ENCODE measurements at places on chromosomes 7 and 10.

DNA sequence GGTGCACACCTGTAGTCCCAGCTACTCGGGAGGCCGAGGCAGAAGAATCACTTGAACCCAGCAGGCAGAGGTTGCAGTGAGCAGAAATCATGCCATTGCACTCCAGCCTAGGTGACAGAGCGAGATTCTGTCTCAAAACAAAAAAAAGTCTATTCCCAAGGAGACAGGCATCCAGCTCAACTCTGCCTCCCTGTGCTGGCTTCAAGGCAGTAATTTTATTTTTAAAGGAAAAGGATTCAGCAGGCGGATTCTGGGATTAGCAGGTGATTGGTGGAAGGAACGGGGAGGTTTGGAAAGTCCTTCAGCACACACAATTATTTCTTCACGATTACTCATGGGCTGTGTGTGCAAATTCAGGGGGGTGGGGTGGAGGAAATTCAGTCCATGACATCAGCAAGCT lies 242.9 kb downstream of the PAXIP1 start:
- no peak for DNase-seq

DNA sequence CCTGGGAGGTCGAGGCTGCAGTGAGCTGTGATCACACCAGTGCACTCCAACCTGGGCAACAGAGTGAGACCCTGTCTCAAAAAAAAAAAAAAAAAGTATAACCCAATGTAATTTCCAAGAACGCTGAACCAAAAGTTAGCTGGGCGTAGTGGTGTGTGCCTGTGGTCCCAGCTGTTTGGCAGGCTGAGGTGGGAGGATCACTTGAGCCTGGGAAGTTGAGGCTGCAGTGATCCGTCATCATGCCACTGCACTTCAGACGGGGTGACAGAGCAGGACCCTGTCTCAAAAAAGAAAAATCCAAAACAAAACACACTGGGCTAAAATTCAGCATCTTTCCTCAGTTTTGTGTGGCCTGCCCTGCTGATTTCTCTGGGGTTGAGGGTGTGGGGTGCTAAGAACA lies 21.1 kb downstream of the HNRNPA2B1 start:
- DNase-seq, result no peak

DNA sequence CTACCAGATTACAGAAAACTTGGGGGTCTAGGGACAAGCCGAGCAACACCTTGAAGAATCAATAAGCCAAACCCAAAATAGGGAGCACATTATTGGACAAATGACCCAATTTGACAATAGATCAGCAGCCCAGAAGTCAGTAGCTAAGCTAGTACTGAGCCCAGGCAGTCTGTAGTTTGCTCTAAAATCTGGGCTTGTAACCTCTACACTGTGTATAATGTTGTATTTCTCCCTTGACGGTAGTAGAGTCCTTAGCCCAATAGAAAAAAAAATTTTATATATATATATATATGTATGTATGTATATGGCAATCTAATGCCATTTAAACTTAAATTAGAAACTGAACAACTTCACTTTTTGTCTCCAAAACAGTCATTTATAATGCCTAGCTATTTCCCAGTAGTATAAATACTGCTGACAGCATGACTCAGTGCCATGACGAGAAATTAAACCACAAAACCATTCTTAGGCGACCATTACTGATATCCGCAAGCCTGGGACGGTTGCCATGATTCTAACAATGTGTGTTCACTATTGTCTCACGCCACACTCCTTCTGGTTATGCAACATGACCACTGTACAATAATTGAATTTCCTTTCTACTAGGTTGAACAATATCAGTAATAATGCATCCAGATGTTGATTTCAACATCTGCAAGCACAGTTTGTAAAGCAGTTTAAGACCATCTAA lies 110.5 kb downstream of the IPMK start:
- no peak for DNase-seq

- no peak for DNase-seq
Measured at GRCh38 chr10:35471435-35471834, 133.7 kb upstream of the GJD4 start.

DNA sequence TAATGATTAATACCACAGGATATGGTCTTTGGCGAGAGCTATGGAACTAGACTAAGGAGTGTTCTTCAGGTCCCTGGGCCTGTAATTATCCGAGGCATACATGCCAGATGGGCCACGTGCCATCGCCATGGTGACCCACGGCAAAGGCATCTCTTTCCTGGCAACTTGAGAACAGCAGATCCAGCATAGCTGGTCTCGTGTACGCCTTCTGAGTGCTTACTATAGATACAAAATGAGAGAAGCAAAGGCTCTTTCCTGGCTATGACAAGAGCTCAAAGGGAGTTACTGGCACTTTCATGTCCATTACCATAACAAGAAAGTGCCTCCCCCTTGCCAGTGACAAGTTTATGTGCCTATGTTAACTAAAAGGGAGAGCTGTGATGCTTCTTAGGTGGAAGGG lies 26.0 kb upstream of the GLI3 start:
- no peak for DNase-seq

- DNase-seq, result no peak
Measured at GRCh38 chr7:16708511-16708910, 45.0 kb upstream of the TSPAN13 start.

DNA sequence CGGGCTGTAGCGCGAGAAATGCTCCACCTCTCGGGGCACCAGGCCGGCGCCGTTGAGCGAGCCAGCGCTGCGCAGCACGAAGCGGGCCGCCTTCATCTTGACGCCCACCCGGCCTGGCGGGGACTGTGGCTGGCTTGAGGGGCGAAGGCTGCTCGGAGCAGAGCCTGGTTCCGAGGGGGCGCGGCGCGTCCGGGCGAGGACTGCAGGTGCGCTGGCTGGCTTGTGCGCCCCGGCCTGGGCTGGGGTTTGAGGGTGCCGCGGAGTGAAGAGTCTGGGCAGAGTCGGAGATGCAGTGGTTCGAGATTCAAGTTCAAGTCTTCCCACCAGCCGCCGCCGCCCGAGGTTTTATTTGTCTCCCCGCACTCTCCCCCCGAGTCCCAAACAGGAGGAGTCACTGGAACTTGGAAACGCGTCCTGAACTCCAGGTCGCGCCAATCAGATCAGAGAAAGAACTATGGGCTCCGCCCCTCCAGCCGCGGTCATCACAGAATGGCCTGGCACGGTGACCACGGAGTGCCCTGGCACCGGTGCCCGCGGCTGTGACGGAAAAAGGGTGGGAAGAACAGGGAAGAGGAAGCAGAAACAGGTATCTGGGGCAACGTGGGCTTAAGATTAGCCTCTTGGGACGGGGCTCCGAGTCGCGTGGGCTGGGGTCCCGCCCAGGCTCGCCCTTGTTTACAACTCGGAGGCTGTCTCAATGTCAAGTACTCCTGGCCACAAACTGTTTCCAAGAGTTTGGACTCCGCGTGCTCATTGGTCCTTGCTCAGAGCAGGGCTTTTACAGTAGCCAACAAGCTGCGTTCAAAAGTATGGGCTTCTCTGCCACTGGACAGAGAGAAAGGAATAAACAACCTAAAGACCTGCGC lies at the start of gene PDK4:
Gene PDK4 (minus strand): TSS at position 319 of the 866 bp plus-strand sequence. CDS start 223 bp downstream, at position 96.
- DNase-seq, result no peak

DNA sequence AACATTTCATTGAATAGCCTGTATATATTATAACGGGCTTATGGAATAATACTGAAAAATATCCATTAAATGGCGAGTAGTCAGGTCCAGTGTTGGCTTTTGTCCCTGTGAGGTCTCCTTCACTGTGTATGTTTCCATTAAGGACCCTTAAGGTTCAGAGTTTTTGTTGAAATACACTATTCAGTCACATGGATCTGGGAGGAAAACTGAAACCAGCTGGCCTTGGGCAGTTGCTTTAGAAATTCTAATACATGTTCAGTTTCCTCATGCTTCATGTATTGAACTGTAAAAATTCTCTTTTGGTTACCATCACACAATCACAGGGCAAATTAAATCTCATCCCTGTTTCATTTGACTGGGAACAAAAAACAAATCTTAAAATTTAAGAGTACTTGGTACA lies 447.3 kb downstream of the SDK1 start:
- no peak for DNase-seq

GRCh38 chr7:43112941-43113621 lies 634 bp downstream of the HECW1 start:
- DNase-seq, result no peak

- no peak for DNase-seq
Measured at GRCh38 chr7:70405241-70405640, 726.7 kb upstream of the GALNT17 start.

GRCh38 chr7:26609532-26609931 lies 254.9 kb downstream of the SKAP2 start:
- no peak for DNase-seq

GRCh38 chr7:96218664-96219243 lies 103.1 kb downstream of the SLC25A13 start:
- no peak for DNase-seq

GRCh38 chr7:6655636-6656385 lies 18.7 kb downstream of the ZNF316 start:
- DNase-seq, result no peak

- DNase-seq, result no peak
Measured at GRCh38 chr7:134724606-134725005, 54.8 kb upstream of the CALD1 start.
